Lower leg skin (tissue), 4 donors: ENCODE measurements at places on chromosomes 11 and 22. TPM values are rescaled to one million over a fixed set of nuclear protein-coding genes. Genes with fewer than 3 reads are reported as not detected.

- DNase-seq: no peak
Measured at GRCh38 chr22:41000941-41001721, 50.0 kb downstream of the RBX1 start.

DNA sequence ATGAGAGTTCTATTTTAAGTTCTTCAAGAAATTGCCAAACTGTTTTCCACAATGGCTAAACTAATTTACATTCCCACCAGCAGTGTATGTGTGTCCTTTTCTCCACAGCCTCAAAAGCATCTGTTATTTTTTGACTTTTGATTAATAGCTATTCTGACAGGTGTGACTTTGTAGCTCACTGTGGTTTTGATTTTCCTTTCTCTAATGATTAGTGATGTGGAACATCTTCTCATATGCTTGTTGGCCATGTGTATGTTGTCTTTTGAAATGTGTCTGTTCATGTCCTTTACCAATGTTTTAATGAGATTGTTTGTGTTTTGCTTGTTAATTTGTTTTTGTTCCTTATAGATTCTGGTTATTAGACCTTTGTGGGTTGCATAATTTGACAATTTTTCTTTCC lies 18.0 kb upstream of the RAB38 start:
- DNase-seq: no peak

DNA sequence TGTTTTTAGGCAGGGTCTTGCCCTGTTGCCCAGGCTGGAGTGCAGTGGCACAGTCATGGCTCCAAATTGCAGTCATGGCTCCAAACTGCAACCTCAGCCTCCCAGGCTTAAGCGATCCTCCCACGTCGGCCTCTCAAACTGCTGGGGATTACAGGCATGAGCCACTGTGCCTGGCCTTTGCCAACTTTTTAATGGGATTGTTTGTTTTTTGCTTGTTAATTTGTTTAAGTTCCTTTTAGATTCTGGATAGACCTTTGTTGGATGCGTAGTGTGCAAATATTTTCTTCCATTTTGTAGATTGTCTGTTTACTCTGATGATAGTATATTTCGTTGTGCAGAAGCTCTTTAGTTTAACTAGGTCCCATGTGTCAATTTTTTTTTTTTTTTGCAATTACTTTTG lies 10.0 kb upstream of the SCGB1D1 start:
- DNase-seq: no peak

IFTAP gene
- 4.0 TPM for total RNA-seq
